ENCODE measurements at places on chromosomes 3 and 15. TPM values are rescaled to one million over a fixed set of nuclear protein-coding genes. Genes with fewer than 3 reads are reported as not detected.

MUC20 gene
- polyA plus RNA-seq: 42.1 TPM

POTEB3 gene
- polyA plus RNA-seq: not detected

FETUB gene
- polyA plus RNA-seq: 0.14 TPM

SLC2A2 gene
- polyA plus RNA-seq: 8.6 TPM

ZWILCH gene
- polyA plus RNA-seq: 24.7 TPM

DNA sequence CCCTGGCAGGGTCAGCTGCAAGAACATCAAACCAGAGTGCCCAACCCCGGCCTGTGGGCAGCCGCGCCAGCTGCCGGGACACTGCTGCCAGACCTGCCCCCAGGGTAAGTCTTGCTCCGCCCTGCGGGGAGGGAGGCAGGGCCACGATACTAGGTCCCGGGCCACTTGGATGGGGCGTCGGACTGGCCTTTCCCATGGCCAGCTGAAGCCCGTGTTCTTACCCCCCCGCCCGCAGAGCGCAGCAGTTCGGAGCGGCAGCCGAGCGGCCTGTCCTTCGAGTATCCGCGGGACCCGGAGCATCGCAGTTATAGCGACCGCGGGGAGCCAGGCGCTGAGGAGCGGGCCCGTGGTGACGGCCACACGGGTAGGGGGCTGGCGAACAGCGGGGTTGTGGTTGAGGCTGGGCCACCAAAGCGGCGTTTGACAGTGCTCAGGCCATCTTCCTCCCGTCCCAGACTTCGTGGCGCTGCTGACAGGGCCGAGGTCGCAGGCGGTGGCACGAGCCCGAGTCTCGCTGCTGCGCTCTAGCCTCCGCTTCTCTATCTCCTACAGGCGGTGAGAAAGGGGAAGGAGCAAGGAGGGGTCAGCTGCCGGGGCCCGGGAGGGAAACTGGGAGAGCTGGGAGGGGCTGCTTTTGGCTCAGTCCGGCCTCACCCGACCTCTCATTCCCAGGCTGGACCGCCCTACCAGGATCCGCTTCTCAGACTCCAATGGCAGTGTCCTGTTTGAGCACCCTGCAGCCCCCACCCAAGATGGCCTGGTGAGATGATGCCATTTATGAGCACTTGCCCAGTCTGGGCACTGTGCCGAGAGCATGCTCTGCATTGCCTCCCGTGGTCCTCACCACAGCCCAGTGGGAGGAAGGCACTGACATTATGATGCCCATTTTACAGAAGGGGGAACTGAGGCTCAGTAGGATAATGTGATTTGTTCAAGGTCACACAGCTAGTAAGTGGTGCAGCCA is 1.7 kb downstream of the CHRD start:
- no peak for DNase-seq

- no peak for DNase-seq
Measured at GRCh38 chr3:5229414-5229813, 41.9 kb downstream of the EDEM1 start.

DNA sequence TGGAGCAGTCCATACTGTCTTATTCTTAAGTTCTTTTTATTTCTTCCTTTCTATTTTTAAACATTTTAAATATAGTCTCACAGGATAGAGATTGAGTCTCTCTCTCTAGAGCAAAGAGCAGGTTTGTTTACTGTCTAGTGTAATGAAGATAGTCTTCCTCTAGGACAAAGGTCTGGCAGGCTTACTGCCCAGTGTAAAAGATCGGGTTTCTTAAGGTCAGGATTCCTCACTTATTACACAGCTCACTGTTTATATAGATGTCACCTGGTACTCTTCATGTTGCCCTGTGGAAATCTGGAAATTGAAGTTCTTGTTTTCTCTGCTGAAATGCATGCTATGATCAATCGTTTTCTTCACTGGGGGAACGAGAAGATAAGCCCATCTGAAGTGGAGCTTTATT is 76.0 kb downstream of the ZBBX start:
- peak; percentile 5 for DNase-seq

DNA sequence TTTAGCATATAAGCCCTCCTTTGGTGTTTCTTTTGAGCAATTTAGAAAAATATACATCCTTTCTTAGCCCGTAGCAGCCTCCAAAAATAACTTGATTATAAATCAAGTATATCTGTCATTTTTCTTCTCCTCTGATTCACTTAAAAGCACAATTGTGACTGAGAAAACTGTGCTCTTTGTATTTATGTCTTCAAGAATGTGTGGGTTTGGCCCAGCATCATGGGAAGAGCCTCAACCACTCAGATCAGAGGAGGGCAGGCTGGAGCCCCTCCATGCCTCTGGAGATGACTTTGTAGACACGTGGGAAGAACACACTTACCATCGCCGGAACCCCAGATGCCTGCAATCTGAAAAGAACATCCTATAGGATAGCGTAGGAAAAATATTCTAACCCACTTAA is 123.8 kb upstream of the FEZF2 start:
- DNase-seq: no peak

DNA sequence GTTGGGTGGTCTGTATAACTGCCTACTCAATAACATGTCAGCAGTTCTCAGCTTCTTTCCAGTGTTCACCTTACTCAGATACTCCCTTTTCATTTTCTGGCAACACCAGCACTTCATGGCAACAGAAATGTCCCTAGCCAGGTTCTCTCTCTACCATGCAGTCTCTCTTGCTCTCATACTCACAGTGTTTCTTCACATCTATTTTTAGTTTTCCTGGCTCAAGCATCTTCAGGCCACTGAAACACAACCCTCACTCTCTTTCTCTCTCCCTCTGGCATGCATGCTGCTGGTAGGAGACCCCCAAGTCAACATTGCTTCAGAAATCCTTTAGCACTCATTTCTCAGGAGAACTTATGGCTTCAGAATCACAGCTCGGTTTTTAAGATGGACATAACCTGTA is at the start of gene CAPN3:
CAPN3 (plus strand) TSS at position 253 of the 400 bp plus-strand sequence. CDS start 305 bp downstream, outside the sequence.
- DNase-seq: no peak

GRCh38 chr3:112776000-112776399 is 70.7 kb downstream of the CD200R1L start:
- no peak for DNase-seq

GRCh38 chr3:12842469-12842868 is 1.1 kb upstream of the RPL32 start:
- DNase-seq: no peak

DNA sequence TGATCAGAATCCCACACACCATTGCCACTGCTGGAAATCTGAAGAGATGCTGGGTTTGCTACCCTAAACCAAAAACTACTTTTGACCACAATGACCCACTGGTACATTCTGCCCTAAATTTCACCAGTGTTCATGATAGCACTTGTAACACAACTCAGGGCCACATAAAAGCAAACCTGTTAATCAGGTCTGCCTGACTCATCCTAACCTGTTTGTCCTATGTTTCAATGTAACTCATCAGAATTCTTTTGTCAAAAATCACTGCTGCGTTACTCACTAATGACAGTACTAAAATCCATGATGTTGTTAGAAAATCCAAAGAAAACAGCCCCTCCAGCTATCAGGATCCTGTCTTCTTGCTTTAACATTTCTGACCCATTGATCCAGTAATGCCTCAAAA is 55.6 kb upstream of the XCR1 start:
- DNase-seq: no peak

GRCh38 chr3:194476784-194477183 is 10.0 kb downstream of the ATP13A3 start:
- DNase-seq: no peak

GRCh38 chr3:79167651-79168416 is 600.0 kb downstream of the ROBO1 start:
- DNase-seq: no peak

- DNase-seq: no peak
Measured at GRCh38 chr3:195160908-195161434, 110.0 kb downstream of the XXYLT1 start.

DNA sequence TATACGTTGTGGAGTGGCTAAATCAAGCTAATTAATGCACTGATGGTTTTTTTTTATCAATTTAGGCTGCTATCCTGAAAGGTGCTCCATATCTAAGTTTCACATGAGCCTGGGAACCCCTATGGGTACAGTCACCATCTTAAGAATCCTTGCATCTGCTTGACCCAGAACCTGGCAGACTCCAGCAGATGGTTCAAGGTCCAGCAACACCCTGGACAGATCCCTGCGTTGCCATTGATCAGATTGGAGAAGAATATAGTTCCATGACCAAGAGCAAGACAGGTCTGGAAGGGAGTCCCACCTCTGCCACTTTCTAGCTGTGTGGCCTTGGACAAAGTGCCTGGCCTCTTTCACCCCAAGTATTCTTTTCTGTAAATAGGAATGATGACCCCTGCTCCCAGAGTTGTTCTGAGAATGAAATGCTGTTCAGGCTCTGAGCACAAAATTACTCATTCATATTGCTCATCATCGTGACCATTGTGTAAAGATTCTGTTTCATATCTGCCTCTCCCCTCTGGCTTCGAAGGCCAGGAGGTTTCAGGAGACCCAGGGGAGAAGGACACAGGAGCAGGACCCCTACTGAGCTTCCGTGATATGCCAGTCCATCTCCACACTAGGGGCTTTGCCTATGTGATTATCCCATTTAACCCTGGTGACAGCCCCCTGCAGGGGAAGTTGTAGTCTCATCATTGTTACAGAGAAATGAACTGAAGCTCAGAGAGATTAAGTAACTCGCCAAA is 30.0 kb upstream of the TSEN2 start:
- no peak for DNase-seq

- DNase-seq: no peak
Measured at GRCh38 chr3:151058740-151059139, 26.7 kb upstream of the MED12L start.

GRCh38 chr15:25849157-25849921 is 13.8 kb downstream of the ATP10A start:
- DNase-seq: no peak
